ENCODE measurements at places on chromosomes 16 and 17.

- no peak for DNase-seq
Observed at GRCh38 chr17:20800146-20800545, 220.6 kb downstream of the CDRT15L2 start.

GRCh38 chr17:77286641-77287431 lies 146.1 kb downstream of the SEC14L1 start:
- DNase-seq, result no peak

DNA sequence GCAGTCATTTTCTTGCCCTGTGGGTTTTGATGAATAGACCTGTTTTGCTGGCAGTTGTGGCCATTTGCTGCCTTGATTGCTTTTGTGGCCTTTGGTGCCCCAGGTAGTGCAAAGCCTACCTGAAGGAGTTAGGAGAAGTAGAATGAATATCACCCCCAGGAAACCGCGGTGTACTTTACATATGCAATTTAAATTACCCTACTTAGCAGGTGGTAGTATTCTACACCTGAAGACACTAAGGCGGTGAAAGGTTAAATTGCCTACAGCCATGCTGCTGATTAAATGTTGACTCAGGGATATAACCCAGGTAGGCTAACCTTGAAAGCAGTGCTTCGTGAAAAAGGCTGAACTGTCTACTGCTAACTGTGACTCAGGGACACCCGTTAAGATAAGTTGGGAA lies 27.2 kb upstream of the WWOX start:
- DNase-seq, result no peak

DNA sequence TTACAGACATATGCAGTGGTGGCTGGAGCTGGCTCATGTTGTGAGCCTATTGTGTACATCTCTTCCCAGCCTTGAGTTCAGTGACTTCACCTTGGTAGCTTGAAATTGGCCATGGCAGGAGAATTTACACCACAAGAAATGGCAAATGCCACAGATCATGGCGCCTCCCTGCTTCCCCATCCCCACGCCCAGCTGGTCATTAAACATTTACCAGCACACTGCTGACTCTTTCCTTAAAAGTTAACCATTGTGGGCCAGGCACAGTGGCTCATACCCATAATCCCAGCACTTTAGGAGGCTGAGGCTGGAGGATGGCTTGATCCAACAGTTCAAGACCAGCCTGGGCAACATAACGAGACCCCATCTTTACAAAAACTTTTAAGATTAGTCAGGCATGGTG lies 22.6 kb upstream of the ITGB4 start:
- no peak for DNase-seq

GRCh38 chr16:28603381-28604185 lies 6.3 kb downstream of the SULT1A1 start:
- no peak for DNase-seq

DNA sequence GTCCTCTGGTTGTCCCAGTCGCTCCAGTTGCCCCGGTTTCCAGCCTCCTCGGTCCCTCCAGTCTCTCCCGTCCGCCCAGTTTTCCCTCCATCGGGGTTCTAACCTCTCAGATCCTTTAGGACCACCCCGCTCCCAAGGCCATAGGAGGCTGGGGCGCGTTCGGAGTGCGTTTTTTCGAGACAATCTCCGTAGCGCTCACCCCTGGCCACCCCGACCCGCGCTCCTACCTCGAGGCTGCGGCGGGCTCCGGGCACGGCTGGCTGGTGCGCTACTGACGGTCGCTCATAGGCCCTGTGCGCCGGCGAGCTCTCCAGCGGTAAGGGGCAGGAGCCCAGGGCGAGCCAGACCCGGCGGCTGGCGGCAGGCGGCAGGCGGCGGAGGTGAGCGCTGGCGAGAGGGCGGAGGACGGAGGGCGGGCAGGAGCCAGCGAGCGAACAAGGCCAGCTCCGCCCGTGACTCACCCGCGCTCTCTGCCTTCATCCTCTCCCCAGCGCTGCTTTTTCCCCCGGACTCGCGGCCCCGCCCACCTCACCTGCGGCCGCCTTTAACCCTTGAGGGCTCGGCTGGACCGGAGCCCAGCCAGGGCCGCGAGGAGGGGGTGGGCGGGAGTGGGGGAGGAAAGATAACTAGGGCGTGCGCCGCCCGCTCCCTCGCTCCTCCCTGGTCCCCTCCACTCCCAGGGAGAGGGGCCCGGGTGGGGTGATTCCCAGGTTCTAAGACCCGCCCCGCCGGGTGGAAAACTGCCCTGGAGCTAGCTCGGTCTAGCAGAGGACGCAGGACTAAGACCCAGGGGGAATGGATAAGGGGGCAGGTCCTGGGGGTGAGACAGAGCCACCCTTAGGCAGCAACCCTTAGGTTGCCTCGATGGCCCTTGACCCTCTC lies at the start of gene SP6:
TSS of gene SP6 (minus strand) at position 472 of the 882 bp plus-strand sequence. CDS start 2,734 bp downstream, outside the sequence.
- no peak for DNase-seq
